ENCODE measurements at places on chromosomes 16 and 17.

GRCh38 chr17:81033535-81034167 lies 1.3 kb upstream of the BAIAP2 start:
- DNase-seq, result peak; percentile 53

DNA sequence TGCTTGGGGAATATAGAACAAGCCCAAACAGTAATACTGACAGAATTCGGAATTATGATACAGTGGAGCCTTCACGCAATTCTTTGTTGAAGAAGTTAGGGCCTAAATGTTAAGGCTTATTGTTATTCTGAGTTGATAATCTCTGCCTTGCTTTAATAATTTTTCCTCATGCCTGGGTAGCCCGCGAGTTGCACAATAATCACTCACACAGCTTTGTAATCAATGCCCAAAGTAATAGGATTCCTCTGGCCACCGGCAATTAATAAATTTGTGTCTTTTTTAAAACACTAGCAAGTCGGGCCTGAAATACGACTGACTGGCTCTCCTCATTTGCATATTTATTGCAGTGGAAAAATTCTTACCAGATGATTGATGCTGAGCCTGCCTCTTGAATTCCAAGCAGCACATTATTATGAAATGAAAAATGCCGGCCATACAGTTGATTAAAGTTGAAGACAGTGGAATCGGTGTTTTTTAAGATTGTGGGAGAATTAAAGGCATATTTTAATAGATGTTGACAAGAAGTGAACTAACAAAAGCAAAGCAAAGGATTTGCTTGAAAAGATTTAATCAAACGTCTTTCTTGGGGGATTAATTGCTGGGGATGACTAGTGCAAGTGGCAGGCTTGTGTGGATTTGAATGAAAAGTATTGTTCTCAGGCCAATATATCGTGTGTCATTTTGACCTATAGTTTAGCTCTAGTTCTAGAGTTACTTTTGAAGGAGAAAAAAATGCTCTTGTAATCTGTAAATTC lies 30.2 kb downstream of the AATF start:
- no peak for DNase-seq

- no peak for DNase-seq
Measured at GRCh38 chr17:43791589-43791988, 11.4 kb downstream of the CFAP97D1 start.

GRCh38 chr17:61817452-61817851 lies 45.9 kb downstream of the BRIP1 start:
- DNase-seq, result no peak

All from psoas muscle (tissue), 8 donors.